Dermis microvascular lymphatic vessel endothelial cell (primary cell): ENCODE measurements at places on chromosomes 5 and 9.

GRCh38 chr5:178336889-178337288 is 104.3 kb upstream of the PHYKPL start:
- no peak for DNase-seq

- no peak for DNase-seq
Measured at GRCh38 chr5:81884871-81885270, 87.0 kb upstream of the ATG10 start.

- DNase-seq = no peak
Measured at GRCh38 chr5:135650081-135650480, 71.3 kb upstream of the CXCL14 start.

DNA sequence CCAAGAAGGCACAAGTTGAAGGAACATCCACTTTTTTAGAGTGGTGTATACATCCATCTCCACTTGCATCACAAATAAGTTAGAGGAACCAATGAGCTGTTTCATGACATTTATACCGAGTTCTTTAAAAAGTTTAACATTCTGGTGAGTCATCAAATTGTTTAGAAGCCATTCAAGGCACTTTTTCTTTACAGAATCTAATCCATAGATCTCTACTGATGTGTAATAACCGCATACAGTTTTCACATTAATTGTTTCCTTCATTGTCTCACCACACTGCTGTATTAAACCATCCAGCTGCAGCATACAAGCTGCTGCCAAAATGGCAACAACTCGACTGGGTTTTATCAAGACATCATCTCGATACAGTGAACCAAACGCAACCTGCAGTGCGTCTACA is 744 bp downstream of the GMCL2 start:
- DNase-seq = no peak

GRCh38 chr5:147737921-147738320 is 44.6 kb downstream of the JAKMIP2 start:
- DNase-seq = no peak
